ENCODE measurements at places on chromosomes 3 and 15.

DNA sequence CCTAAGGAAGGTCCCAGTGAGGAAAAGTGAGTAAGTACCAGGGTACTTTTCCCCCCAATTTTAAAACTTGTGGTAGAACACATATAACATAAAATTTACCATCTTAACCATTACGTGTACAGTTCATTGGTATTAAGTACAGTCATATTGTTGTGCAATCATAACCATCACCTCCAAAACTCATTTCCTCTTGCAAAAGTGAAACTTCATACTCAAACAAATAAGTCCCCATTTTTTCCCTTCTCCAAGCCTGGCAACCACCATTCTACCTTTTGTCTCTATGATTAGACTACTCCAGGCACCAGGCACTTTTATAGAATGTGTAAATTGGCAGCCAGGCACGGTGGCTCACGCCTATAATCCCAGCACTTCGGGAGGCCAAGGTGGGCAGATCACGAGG is 12.2 kb downstream of the PRC1 start:
- peak; percentile 37 for ATAC-seq

DNA sequence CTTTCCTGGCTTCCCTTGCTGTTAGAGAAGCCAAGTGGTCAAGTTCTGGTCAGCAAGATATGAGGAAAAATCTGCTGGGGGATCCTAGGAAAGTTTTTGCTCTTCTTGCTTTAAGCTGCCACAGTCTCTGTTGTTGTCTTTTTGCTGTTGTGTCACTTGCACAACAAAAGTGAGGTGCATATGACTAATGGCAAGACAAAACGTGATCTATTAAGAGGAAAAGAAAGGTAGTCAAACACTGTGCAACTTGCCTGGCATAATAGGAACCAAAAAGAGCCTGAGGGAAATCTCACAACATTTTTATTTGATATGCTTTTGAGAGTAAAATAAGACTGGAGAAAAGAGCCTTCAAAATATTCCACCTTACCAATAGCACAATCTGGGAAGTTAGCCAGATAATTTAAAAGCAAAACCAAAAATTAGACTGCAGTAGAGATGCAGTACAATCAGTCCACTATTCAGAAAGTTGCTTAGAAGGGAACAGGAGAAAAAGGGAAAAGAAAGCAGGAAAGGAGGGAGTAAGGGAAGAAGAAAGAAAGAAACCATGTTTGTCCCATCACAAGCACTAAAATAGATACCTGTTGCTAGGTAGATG is 110.0 kb upstream of the SLC4A7 start:
- ATAC-seq = peak; percentile 70

- ATAC-seq = no peak
Measured at GRCh38 chr3:182122779-182123178, 411.1 kb downstream of the SOX2 start.

DNA sequence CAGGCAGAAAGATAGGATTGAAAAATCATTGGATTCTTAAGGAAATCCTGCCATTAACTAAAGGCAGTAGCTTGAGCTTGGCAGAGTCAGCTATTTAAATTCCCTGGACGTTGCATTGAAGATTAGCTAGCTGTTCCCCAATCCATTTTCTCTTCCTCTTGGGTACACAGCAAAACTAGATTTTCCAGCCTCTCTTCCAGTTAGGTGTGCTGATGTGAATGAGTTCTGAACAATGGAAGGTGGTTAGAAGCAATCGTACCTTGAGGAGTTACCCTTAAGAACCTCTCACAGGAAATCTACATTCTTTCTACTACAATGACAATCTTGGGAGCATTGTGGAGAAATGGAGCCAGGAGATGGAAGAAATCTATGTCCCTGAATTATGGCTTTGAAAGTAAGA is 383.2 kb upstream of the TBL1XR1 start:
- peak; percentile 87 for ATAC-seq

GRCh38 chr3:43389388-43390254 is 103.3 kb downstream of the SNRK start:
- peak; percentile 89 for ATAC-seq

- no peak for ATAC-seq
Measured at GRCh38 chr3:72439321-72440183, 408.7 kb downstream of the SHQ1 start.

DNA sequence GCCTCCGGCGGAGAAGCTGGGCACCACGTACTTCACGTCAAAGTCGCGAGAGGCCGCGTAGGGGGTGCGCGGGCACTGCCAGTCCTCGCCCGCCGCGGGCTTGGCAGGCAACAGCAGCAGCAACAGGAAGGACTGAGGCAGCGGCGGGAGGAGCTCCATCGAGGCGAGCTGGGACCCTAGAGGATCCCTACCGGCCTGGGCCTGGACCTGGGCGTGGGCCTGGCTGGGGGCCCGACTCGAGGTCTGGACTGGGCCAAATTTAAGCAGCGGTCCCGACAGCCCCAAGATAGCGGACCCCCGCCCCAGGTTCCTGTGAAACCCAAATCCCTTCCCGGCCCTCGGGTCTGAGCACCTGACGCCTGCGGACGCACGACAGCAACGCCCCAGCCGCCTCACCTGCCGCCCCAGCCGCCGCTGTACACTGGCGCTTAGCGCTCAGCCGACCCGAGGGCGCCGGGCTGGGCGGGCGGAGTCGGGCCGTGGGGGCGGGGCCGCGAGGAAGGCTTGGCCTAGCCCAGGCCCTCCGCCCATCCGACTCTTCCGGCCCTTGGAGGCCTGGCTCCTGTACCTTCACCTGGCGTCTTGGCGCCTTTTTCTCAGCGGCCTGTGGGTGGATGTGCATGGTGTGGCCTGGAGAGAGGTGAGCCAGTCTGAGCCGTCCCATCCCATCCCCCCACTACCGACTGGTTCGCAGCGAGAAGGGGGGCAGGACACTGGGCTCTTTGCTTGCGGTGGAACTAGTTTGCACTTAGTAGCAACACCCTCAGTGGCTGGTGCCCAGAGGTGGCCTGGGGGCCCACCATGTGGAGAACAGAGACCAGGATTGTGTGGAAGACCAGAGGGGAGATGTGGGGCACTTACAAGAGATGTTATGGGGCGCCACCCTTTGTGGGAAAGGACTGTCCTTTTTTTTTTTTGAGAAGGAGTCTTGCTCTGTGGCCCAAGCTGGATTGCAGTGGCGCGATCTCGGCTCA is at the start of gene MST1R:
Gene MST1R, minus strand, starts transcription at position 423 of the 974 bp plus-strand sequence. Its CDS starts 264 bp downstream, at position 159.
- ATAC-seq = peak; percentile 82

All from esophagus mucosa (tissue), 1 donor.